ENCODE measurements at places on chromosomes 6 and 20.

DNA sequence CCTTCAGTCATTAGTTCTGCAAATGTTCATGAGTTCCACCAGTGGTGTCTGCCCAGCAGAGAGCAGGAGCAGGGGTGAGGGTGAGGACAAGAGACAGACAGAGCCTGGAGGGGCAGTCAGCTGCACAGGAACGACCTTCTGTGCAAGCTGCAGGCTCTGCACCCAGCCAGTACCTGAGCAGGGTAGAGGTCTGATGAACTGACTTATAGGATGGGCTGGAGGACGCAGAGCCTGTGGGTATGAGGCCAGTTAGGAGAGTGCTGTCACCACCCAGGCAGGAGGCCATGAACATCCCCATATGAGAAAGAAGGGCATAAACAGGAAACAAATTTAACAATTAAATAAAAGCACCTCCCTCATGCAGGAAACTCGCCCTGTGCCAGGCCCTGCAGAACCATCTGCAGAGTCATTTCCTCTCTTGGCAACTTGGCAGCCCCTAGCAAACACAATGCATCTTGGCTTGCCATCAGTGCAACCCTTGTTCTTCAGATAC is 17.9 kb downstream of the C6orf15 start:
- DNase-seq = peak; percentile 42
- peak overlapping the region; percentile 34 for H3K27ac ChIP-seq
- no peaks in the 10 kb centered on the region for H3K36me3 ChIP-seq

DNA sequence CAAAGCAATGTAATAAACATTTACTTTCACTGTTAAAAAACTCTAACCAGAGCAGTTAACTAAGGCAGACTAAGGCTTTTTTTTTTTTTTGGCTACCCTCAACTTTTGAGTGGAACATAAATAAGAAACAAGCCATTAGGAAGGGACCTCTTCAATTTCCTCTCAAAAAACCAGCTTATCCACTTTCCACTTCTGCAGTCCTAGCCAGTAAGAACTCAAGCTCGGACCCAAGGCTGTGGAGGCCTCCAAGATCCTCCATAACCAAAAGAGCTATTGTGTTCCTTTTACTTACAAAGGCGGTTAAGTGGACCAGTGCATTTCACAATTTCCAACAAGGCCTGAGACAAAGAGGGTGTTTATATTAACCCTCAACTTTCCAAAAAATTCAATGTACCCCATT is 5.3 kb downstream of the KCNK5 start:
- no peaks in the 10 kb centered on the region for H3K36me3 ChIP-seq
- H3K27ac ChIP-seq = no peak overlapping the region
- DNase-seq = peak; percentile 8
- H3K27me3 ChIP-seq = peaks cover 11% of the 10 kb centered on the region
- no peak overlapping the region for H3K4me3 ChIP-seq

- peaks cover 31% of the 10 kb centered on the region for H3K36me3 ChIP-seq
- H3K27me3 ChIP-seq = no peaks in the 10 kb centered on the region
- H3K4me3 ChIP-seq = no peak overlapping the region
- H3K27ac ChIP-seq = no peak overlapping the region
- no peak for DNase-seq
Observed at GRCh38 chr20:2952766-2953165, 79.5 kb downstream of the PTPRA start.

DNA sequence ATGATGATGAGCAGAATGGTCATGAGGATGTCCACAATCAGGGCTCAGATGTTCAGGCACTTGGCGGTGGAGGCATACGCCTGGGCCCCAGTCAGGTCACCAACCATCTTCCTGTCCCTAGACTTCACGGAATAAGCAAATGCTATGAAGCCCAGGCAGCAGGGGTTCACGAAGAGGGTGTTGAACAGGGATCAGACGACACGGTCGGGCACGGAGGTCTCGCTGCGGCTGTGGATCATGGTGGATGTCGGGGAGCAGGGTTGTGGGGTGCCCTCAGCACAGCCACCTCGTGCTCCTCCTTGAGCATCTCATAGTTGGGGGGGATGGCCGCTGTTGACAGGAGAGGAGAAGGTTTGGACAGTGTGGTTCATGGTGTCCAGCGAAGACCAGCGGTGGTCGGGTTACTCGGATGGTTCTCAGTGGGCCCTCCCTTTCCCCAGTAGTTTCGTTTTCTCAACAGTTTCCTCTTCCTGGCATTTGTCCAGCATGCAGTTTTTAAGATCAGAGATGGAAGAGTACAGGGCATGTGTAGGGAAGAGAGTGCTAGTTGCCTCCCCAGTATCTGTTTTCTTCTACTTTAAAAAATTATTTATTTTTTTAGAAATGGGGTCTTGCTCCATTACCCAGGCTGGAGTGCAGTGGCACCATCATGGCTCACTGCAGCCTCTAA is 20.3 kb upstream of the SPDEF start:
- no peaks in the 10 kb centered on the region for H3K36me3 ChIP-seq
- peaks cover 8% of the 10 kb centered on the region for H3K27me3 ChIP-seq
- no peaks in the 10 kb centered on the region for H3K4me1 ChIP-seq
- no peak for DNase-seq
- H3K4me3 ChIP-seq = no peak overlapping the region
